Lung microvascular endothelial cell (primary cell): ENCODE measurements at places on chromosomes 3 and 15.
A peak's percentile ranks its signal among the peaks of the same experiment; 100 is the strongest.

DNA sequence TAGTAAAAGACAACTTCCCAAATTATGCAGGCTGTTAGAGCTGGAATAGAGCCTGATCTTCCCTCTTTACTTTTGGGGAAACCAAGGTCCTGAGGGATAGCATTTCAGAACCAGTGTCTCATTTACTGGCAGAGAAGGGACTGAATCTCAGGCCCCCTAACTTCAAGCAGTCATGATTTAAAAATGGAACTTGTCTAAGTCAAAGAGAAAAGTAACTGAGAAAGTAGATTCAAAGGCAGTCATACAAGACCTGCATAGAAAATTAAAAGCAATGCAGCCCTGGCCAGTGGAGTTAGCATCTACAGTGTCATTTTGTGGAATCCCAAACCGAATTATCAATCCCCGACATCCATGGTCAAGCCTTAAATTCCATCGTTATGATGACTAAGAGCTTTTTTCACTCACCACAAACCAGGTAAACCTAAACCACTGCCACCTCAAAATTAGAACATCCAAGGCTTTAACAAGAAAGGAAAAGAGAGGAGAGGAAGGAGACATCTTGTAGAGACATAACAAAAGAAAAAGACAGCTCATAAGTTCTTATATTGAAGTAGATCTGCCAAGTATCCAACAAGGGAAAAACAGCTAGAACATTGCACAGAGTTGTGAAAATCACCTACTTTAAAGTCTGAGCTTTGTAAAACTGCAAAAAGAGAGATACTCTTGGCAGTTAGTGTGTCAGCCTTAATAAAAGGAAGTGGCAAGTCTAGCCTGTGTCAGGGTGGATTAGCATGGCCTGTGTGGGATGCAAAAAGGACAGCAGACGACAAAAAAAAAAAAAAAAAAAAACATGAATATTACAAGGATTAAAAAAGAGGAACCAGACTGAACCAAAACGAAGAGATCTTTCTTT, 54.1 kb upstream of the CCR2 start:
- DNase-seq: no peak

GRCh38 chr3:10467904-10468612, 37.3 kb downstream of the ATP2B2 start:
- no peak for DNase-seq

GRCh38 chr15:25668236-25668795, 194.8 kb downstream of the ATP10A start:
- no peak for DNase-seq

- no peak for DNase-seq
Observed at GRCh38 chr3:45641756-45642155, 47.2 kb downstream of the LIMD1 start.

GRCh38 chr3:148861277-148861869, 3.7 kb upstream of the CPA3 start:
- DNase-seq: peak; percentile 72

DNA sequence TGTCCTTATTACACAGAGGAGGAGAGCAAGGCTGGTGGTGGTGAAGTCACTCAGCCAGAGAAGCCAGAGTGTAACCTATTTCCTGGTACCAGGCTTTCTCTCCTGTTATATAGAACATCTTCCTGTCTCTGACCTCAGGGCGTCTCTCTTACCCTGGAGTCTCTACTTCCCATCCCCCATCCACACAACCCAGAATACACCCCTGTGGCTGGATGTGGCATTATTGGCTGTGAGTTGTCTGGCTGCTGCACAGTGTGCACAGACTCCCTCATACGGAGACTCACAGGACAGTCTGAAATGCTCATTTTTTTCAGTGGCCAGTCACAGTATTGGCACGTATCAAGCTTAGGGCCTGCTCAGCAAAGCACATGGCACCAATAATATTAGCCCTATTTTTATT, 8.6 kb downstream of the PODXL2 start:
- no peak for DNase-seq

DNA sequence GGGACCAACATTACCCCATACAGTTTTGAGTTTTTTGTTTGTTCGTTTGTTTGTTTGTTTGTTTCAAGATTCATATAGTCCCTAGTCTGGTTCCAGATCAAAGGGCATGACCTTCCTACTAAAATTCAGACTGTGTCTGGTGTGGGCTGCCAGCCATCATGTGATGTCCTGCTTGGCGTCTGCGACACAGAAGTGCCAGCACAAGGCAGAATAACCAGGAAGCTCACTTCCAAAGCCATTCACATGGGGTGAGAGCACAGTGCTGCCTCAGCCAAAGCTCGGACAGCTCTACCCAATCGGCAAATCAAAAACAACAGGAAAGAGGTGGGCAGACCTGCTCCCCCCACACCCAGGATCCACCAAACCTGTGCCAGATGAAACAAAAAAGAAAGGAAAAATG, 142.6 kb upstream of the THBS1 start:
- DNase-seq: peak; percentile 64

DNA sequence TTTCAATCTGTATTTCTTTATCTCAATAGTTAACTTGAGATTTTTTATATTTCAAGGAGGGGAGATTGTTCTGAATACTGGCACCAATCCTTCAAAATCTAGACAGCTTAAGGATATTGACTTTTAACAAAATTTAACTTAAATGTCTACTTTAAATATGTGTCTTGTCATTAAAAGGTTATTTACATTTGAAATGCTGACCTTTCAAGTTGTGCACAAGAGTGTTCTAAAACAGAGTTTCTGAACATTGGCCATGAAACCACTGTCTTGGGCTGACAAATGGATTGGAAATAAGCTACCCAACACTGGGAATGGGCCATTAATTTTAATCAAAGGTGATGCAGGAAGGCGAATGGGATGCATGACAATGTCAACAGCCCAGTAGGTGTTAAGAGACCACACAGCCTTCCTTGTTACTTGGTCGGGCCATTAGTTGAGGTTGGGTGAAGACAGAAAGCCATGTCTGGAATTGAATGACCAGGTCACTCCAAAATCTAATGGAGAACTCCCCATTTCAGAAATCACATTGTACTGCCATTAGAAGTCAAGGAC, 128.5 kb downstream of the CDIN1 start:
- no peak for DNase-seq

DNA sequence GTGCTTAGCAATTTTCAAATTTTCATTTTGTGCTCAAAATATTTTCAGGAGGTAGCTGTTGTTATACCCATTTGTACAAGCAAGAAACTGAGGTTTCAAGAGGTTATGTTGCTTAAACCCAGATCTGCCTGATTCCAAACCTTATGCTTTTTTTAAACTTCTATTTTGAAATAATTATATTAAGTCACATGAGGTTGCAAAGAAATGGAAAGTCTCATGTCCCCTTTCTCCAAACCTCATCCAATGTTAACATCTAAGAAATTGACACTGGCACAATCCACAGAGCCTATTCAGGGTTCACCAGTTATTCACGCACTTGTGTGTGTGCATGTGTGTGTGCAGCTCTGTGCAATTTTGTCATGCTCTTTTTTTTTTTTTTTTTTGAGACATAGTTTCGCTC, 35.1 kb downstream of the B3GNT5 start:
- no peak for DNase-seq

GRCh38 chr3:12893247-12893646, 51.9 kb upstream of the RPL32 start:
- DNase-seq: no peak

- no peak for DNase-seq
Observed at GRCh38 chr15:71114066-71114680, 1.1 kb upstream of the THSD4 start.

GRCh38 chr15:80982205-80982604, 7.4 kb downstream of the MESD start:
- DNase-seq: no peak

- DNase-seq: peak; percentile 62
Observed at GRCh38 chr3:32340611-32341365, 50.9 kb upstream of the CMTM7 start.

- peak; percentile 8 for DNase-seq
Observed at GRCh38 chr3:44511238-44511566, 33.7 kb upstream of the ZNF445 start.

DNA sequence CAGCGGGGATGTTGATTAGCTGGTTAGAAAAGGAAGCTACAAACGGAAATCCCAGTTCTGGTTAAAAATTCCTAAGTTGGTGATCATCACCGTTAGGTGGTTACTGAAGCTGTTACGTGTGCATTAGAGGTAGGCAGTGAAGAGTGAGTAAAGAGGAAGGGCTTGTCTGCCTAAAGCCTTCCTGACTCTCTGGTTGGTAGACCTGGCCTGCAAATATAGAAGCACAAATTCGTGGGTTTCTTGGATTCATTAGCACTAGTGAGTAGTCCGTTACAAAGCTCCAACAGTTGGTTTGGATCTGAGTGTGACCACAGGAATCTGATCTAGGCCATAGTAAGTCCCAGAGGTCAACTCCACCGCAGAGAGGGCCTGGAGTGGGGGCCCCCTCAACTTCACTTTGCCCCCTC, 174.0 kb upstream of the TP63 start:
- peak; percentile 19 for DNase-seq

DNA sequence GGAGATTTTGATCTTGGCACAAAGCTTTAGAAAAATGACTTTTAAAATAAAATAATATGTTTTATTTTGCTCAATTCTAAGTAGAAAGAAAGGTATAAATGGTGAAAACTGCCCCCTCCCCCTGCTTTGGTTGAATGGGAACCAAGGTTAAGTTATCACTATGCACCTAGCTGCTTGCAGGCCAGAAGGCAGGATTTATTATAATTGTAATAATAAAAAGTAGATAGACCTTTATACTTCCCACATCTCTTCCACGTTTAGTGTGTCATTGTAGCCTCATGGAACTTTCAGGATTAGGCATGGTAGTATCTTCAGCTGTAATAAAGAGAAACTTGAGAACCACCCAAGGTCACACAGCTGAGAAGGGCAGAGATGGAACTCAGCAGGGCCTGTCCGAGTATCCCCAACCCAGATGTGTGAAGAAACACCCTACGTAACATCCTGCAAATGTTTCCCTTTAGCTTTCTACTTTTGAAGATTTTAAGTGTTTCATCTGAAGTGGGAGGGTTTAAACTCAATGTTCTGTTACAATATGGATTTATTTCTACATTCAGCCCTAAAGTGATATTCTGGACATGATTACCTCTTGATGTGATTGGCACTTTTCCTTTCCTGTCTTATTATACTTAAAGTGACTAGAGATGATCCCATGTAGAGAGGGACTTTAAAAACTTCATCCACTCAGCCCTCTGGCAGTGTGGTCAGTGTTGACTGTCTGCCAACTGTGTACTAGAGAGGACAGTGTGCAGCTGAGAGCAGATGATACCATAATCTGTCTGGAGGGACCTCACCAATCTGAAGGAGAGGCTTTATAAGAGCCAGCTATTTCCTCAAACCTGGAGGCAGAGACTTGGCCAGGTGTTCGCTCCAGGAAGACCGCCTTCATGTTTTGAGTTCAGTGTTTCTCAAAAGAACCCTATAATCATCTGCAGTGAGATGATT, 282.5 kb upstream of the TRIM42 start:
- DNase-seq: no peak

GRCh38 chr3:102614585-102614984, 179.8 kb downstream of the ZPLD1 start:
- peak; percentile 0 for DNase-seq
